Ascending aorta (tissue), 2 donors: ENCODE measurements at places on chromosomes 7 and 10. TPM values are rescaled to one million over a fixed set of nuclear protein-coding genes. Genes with fewer than 3 reads are reported as not detected.
A peak's percentile ranks its signal among the peaks of the same experiment; 100 is the strongest.

DNA sequence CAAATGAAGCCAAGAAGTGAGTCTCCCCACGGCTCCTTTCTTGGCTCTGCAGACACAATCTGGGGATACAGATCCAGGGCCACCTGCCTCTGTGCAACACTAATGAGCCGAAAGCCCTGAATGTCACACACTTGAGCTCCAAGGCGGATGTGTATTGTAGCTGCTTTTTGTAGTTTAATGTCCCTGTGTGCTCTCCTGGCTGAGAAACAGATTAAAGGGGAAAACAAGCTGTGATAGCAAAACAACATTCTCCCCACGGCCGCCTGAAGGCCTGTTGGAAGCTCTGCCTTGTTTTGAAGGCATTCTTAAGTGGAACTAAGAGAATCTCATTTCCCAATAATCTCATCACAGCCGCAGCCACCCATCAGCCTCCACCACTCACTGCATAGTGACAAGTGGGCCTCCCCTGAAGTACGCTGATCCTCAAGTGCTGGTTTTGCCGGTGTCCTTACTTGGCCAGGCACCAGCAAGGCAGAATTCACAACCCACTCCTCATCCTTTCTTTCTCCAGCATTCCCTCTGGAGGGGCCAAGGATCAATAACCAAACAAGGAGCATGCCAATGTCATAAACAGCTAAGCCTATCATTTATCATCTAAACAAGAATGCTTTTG is 44.4 kb upstream of the AMPH start:
- DNase-seq: no peak
- no peaks in the 10 kb centered on the region for H3K36me3 ChIP-seq
- no peak overlapping the region for H3K27ac ChIP-seq
- no peaks in the 10 kb centered on the region for H3K4me1 ChIP-seq
- H3K27me3 ChIP-seq: no peaks in the 10 kb centered on the region
- no peak overlapping the region for H3K4me3 ChIP-seq

- DNase-seq: no peak
- no peak overlapping the region for H3K4me3 ChIP-seq
- no peaks in the 10 kb centered on the region for H3K27me3 ChIP-seq
Observed at GRCh38 chr7:82273886-82274285, 169.7 kb downstream of the CACNA2D1 start.

- no peak overlapping the region for H3K4me3 ChIP-seq
- no peaks in the 10 kb centered on the region for H3K36me3 ChIP-seq
- no peak overlapping the region for H3K27ac ChIP-seq
- no peak for DNase-seq
Observed at GRCh38 chr7:147771344-147771743, 819.2 kb upstream of the C7orf33 start.

DNA sequence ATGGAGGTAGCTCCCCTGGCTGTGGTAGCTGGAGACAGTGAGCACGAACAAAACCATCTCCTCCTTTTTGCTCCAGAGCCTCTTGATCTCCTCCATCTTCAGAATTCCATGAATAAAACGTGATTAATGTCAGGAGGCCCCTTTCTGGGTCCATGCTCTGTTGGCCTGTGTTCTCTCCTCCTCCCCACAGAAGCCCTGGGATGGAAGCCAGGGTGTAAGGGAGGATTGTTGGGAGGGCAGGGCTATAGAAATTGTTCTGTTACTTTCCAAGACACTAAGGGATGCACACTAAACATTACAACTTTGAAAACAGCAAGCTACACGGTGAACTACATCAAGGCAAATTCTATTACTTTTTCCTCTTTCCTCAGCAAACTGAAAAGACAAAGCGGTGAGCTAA is 96.3 kb downstream of the RNF216 start:
- H3K27me3 ChIP-seq: no peaks in the 10 kb centered on the region
- H3K4me1 ChIP-seq: peaks cover 19% of the 10 kb centered on the region
- H3K4me3 ChIP-seq: no peak overlapping the region
- H3K36me3 ChIP-seq: peaks cover 7% of the 10 kb centered on the region

GRCh38 chr10:133044401-133044811 is 43.3 kb upstream of the ADGRA1 start:
- no peaks in the 10 kb centered on the region for H3K27me3 ChIP-seq
- H3K36me3 ChIP-seq: no peaks in the 10 kb centered on the region
- H3K27ac ChIP-seq: no peak overlapping the region
- DNase-seq: no peak
- H3K4me3 ChIP-seq: no peak overlapping the region

DNA sequence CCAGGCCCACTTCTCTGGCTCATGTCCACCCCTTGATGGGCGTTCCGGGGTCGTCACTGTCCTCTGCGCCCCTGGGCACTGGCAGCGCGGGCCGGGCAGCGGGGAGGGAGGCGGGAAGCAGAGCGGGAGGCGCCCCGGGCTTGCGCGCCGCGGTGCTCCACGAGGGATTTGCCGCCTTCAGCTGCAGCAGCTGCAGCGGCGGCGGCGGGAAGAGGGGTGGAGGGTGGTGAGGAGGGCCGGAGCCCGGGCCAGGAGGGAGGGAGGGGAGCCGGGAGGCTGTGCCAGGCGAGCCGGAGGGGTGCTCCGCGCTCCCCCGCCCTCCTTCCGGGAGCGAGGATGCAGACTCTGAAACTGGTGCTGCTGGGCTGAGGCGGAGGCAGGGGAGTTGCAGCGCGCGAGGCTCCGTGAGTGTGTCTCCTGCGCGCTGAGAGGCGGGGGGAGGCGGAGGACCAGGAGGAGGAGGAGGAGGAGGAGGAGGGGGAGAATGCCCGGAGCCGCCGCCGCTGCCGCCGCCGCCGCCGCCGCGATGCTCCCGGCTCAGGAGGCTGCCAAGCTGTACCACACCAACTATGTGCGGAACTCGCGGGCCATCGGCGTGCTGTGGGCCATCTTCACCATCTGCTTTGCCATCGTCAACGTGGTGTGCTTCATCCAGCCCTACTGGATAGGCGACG is at the start of gene LHFPL3:
Gene LHFPL3 (plus strand): TSS at position 308 of the 674 bp plus-strand sequence.
- no peak within 1 kb of the TSS for H3K27ac ChIP-seq
- H3K4me3 ChIP-seq: peak within 1 kb of the TSS; percentile 46
- no peaks in the 10 kb centered on the region for H3K4me1 ChIP-seq
- DNase-seq: no peak

- H3K4me1 ChIP-seq: peaks cover 9% of the 10 kb centered on the region
- H3K27ac ChIP-seq: no peak overlapping the region
- peak overlapping the region; percentile 64 for H3K4me3 ChIP-seq
- H3K36me3 ChIP-seq: no peaks in the 10 kb centered on the region
- DNase-seq: no peak
- peaks cover 28% of the 10 kb centered on the region for H3K27me3 ChIP-seq
Observed at GRCh38 chr7:156998988-156999957, 11.2 kb downstream of the MNX1 start.

DNA sequence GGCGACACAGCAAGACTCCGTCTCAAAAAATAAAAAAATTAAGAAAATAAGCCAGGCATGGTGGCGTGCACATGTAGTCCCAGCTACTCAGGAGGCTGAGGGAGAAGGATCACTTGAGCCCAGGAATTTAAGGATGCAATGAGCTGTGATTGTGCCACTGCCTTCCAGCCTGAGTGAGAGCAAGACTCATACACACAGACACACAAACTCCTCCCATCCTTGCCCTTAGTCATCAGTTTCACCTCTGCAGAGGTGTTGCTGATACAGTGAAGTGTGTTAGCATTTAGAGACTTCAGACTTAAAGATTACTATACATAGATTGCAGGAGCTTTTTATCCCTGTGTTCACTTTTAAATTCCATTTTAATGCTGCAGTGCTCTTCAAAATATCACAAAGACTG is 5.5 kb upstream of the H2AZ2 start:
- H3K4me3 ChIP-seq: no peak overlapping the region
- H3K27me3 ChIP-seq: no peaks in the 10 kb centered on the region
- H3K36me3 ChIP-seq: no peaks in the 10 kb centered on the region
- H3K27ac ChIP-seq: no peak overlapping the region
- no peak for DNase-seq

- no peak for DNase-seq
- H3K27ac ChIP-seq: no peak overlapping the region
- H3K27me3 ChIP-seq: no peaks in the 10 kb centered on the region
- no peak overlapping the region for H3K4me3 ChIP-seq
- no peaks in the 10 kb centered on the region for H3K4me1 ChIP-seq
Observed at GRCh38 chr7:3518546-3518945, 217.5 kb downstream of the SDK1 start.

- H3K27me3 ChIP-seq: no peaks in the 10 kb centered on the region
- H3K36me3 ChIP-seq: no peaks in the 10 kb centered on the region
- H3K27ac ChIP-seq: no peak overlapping the region
- H3K4me3 ChIP-seq: no peak overlapping the region
- DNase-seq: no peak
Observed at GRCh38 chr10:53601260-53601875, 828.8 kb upstream of the MBL2 start.

DNA sequence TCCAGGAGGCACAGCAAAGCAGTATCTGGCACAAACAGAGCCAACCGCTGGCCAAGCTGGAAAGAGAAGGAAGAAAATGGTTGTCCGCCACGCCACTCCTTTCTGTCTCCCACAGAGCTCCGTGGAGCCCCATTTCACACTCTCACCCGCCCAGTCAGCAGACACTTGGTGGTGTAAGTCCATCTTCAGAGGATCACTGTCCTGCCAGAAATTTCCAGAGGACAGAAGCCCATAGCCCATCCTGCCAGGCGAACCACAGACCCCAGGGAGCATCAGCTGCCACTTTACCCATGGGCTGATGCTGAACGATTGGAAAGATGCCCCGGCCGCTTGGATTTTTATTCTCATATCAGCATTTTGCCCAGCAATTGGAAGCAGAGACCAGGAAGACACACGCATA is 144.7 kb upstream of the LYZL2 start:
- H3K4me3 ChIP-seq: no peak overlapping the region
- H3K27me3 ChIP-seq: no peaks in the 10 kb centered on the region
- no peaks in the 10 kb centered on the region for H3K36me3 ChIP-seq
- no peak for DNase-seq
- H3K27ac ChIP-seq: no peak overlapping the region

DNA sequence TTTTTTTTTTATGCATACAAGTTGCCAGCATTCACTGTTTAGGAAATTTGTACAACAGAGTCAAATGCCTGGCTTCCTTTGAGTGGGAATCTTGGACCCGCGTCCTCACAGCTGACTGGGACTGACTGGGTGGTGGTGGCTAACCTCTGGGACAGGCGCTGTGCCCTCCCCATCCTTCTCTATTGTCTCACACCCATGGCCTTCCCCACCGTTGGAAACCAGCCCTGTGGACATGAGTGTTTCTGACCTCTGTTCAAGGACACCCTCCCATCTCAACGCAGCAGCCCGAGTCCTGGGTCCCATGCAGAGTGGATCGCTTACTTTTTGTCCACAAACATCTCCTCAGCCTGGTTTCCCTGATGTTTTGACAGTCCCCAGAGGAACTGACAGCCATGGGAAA is 125.1 kb upstream of the PPIF start:
- peaks cover 13% of the 10 kb centered on the region for H3K36me3 ChIP-seq
- no peaks in the 10 kb centered on the region for H3K27me3 ChIP-seq
- no peak for DNase-seq
- no peak overlapping the region for H3K27ac ChIP-seq

DNA sequence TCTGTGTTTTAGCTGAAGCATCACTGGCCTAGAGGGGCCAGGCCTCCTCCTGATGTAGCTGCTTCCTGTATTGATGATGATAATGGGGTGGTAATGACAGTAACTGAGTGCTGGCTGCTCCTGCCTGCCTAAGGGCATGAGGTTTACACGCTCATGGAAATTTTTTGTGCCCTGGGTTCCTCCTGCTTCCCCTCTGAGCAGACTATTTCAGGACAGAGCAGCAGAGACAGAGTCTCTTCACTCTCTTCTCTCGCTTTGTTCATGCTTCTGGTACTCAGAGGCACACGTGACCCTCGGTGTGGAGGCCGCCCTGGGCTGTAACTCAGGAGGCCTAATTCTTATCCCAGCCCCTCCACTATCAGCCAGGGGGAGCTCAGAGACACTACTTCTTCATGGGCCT is 27.9 kb downstream of the LRRC20 start:
- no peaks in the 10 kb centered on the region for H3K36me3 ChIP-seq
- H3K27ac ChIP-seq: no peak overlapping the region
- no peaks in the 10 kb centered on the region for H3K4me1 ChIP-seq

- no peak overlapping the region for H3K4me3 ChIP-seq
- no peak overlapping the region for H3K27ac ChIP-seq
- DNase-seq: no peak
- peaks cover 3% of the 10 kb centered on the region for H3K4me1 ChIP-seq
- H3K27me3 ChIP-seq: no peaks in the 10 kb centered on the region
Observed at GRCh38 chr7:132248841-132249240, 327.4 kb downstream of the PLXNA4 start.

GRCh38 chr10:99742254-99742653 is 10.2 kb downstream of the CUTC start:
- no peak for DNase-seq
- H3K36me3 ChIP-seq: peaks cover 72% of the 10 kb centered on the region
- H3K4me1 ChIP-seq: no peaks in the 10 kb centered on the region
- H3K27ac ChIP-seq: no peak overlapping the region

DNA sequence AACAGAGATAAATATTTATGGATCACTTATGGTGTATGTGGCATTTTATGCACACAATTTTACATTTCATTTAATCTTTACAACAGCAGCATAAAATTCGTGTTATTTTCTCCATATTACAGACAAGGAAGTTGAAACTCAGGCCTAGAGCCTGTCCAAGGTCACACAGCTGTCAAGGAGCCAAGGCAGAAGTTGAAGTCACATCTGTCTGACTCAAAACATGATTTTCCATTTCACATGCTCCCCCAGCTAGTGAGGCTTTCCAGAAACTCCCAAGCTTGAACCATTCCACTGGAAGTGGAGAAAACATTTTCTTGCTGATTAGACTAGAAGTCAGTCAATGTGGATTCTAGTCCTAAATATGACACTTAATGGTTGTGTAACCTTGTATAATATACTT is 110.5 kb downstream of the HECTD2 start:
- peaks cover 6% of the 10 kb centered on the region for H3K4me1 ChIP-seq
- DNase-seq: no peak
- H3K4me3 ChIP-seq: no peak overlapping the region
- H3K27ac ChIP-seq: peak overlapping the region; percentile 49

DNA sequence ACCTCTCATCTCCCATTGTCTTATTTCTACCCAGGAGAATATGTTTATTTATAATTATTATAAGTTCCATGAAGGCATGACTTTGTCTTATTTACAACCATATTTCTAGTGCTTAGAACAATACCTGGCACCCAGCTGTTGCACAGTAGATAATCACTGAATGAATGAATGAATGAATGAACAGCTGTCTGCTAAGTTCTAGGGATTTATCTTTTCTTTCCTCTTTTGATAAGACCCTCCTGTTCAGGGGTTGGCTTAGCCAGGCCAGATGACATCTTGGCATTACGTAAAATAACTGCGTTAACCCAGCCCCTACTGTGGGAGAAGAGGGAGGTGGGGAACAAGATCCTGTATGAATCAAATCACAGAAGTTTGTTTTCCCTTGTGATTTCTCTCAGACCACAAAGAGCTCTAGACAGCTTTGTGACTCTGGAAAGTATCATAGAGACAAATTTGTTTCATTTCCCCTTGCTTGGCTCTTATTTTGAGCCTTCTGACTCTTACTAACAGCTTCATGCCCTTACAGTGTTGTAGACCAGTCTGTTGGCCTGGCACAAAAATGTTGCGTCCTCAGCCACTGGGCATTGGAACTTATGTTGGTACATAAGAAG is 8.4 kb downstream of the ZNF862 start:
- DNase-seq: no peak
- no peak overlapping the region for H3K4me3 ChIP-seq
- H3K4me1 ChIP-seq: no peaks in the 10 kb centered on the region
- H3K27me3 ChIP-seq: no peaks in the 10 kb centered on the region
- peaks cover 47% of the 10 kb centered on the region for H3K36me3 ChIP-seq

Gene COL1A2
- total RNA-seq: 692 TPM

Gene GRID1
- 1.4 TPM for total RNA-seq

Gene LRRC4
- 0.43 TPM for total RNA-seq

Gene NPC1L1
- not detected for total RNA-seq
